ENCODE measurements at places on chromosomes 3 and 15.

DNA sequence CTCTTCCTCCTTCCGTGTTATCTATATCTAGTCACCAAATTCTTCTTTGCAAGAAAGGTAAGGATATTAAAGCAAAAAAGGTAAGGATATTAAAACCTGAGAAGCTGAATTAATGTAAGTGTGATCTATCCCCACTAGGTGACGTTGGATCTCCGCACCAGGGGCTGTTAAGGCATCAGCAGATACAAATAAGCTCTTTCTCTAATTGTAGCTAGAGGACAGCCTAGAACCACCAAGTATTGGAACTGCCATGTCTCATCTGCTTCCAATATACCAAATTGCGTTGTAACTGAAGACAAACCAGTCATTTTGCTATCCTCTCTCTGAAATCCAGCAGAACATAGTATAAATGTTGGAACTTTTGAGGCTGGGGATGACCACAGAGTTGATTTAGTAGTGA, 471.2 kb upstream of the TGFBR2 start:
- no peak for DNase-seq

GRCh38 chr3:194755671-194756459, 70.2 kb downstream of the FAM43A start:
- DNase-seq: no peak

DNA sequence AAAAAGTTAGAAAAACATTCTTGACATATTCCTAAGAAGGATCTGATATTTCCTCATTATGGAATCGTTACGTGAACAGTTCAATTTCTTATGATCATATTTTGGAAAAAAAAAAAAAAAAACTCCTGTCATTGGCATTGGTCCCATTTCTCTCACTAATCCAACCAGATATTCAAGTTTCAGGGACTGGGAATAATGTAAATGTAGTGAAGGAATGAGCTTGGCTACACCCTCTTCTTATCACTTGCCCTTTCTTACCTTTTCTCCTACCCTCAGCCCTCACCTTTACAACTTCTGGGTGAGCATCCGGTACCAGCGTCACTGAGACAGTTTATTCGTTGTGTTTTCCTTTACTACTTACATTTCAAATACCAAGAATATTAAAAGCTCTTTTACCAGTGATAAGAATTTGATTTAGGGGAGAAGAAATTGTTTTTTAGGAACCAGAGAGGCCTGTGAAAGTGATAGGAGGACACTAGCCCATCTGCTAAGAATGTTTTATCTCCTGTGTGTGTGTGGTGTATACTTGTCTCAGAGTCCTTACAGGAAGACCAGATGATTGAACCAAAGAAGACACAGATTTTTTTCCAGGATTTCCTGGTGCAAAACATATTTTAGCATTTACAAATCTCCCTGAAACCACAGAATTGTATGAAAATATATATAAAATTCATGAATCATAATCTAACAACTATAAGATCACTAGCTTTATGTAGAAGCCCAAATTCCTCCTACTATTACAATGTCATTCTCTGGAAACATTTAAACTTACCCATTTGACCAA, 946.7 kb downstream of the ZPLD1 start:
- no peak for DNase-seq

DNA sequence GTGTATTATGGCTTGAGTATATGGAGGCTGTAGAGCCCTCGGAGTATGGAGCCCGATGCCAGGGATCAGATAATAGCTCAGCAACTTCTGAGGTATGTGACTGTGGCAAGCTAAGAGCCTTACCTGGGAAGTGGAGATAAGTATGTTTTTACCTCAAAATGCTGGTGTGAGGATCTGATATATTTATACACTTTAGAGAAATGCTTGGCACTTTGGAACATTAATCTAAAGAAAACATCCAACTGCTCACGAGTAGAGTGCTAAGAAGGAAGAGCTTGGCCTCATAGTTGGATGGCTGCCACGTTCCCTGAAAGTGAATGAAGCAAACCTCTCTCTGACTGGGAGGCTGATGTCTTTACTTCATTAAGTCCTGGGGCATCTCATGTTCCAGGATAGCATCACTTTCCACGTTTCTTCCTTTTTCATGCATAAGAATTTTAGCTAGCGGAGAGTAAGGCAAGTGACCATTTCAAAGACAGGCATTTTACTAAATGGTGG, 58.9 kb upstream of the GOLGA8J start:
- no peak for DNase-seq

GRCh38 chr3:109743981-109744380, 406.6 kb upstream of the DPPA4 start:
- DNase-seq: no peak

DNA sequence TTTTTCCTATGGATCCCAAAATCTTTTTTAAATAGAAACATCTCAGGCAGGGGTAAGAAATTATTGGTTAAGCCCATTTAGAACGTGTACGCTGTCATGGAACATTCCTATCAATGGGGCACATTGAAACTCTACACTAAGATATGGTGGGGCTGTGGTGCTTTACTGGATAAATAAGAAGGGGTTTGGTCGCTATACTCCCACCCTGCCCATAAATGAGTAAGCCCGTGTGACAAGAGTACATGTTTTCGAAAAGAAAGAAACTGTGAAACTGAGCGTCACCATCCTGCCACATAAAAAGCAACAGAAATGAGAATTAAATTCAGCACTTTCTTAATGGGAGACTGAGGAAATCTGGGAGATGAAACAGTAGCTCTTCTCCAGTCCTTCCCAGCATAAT, 929.7 kb upstream of the CFAP20DC start:
- no peak for DNase-seq

- no peak for DNase-seq
Measured at GRCh38 chr3:54970895-54971294, 43.0 kb upstream of the LRTM1 start.

GRCh38 chr3:97954228-97954827, 17.9 kb downstream of the RIOX2 start:
- no peak for DNase-seq

DNA sequence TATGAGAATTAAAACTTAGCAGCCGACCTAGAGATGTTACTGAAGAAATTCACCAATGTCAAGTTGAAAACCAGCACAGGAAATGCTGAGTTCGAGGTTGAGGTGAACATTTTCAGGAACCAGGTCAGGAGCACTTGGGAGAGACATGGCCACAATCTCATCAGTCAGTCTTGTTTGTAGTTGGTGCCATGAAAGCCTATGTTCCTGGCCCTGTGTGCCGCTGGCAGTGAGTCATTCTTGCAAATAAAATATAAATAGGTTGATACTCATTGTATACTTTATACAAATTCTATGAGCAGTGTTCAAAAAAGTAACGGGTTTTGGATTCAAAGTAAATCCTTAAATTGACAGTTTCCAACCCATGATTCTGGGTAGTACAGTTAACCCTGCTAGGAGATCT, 1.5 kb upstream of the FSIP1 start:
- no peak for DNase-seq

GRCh38 chr15:58462547-58462946, 30.8 kb downstream of the LIPC start:
- no peak for DNase-seq

DNA sequence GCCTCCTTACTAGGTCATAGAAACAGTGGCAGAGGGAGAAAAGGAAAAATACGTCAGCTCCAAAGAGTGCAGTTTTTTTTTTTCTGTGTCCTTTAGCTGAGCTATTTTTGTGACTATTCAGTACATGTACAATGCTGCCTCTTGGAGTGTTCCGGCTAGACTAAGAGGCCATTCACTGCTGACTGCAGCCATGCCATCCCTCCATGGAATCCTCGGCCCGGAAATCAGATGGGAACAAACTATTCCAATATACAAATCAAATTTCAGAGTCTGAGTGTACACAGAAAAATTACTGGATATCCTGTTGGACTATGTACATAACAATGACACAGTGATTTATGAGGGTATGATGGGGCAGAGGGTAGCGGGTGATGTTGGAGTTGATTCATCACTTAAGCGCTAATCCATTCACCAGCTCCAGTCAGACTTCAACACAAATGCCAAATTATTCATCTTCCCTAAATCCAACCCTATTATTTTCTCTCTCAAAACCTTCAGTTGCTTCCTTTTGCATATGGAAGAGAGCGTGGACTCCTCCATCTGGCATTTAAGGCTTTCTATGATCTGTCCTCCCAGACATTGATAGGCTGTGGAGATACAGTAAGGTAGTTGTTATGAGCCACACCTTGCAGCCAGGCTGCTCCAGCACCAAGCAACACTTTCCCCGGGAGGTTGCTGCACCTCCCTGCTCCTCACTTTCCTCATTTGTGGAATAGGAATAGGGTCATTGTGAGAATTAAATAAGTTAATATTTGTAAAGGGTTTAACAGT, 109.1 kb downstream of the LPP start:
- no peak for DNase-seq

DNA sequence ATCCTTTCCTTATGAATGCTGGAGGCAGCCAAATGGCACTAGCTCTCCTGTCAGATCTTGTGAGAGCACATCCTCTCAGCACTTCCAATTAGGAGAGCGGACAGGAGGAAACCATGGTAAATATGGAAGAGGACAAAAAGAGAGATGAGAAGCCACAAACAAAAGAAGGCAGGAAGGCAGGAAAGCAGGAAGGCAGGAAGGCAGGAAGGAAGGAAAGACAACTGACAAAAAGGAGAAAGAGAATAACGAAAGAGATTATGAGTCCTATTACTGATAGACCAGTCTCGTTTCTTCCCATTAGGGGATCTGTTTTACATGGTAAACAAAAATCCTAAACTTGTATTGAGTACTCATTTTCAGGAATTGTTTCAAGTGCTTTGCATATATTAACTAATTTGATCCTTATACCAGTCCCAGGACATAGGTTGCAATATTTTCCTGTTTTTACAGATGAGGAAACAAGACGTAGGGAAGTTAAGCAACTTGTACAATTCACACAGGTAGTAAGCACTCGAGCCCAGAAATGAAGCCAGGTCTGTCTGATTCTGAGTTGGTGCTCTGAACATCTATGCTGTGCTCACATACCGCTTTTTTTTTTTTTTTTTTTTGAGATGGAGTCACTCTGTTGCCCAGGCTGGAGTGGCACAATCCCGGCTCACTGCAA, 4.2 kb downstream of the BCL2A1 start:
- no peak for DNase-seq

- DNase-seq: no peak
Measured at GRCh38 chr15:83094583-83094982, 12.9 kb upstream of the TM6SF1 start.

GRCh38 chr15:82688691-82689090, 21.0 kb downstream of the AP3B2 start:
- DNase-seq: no peak

DNA sequence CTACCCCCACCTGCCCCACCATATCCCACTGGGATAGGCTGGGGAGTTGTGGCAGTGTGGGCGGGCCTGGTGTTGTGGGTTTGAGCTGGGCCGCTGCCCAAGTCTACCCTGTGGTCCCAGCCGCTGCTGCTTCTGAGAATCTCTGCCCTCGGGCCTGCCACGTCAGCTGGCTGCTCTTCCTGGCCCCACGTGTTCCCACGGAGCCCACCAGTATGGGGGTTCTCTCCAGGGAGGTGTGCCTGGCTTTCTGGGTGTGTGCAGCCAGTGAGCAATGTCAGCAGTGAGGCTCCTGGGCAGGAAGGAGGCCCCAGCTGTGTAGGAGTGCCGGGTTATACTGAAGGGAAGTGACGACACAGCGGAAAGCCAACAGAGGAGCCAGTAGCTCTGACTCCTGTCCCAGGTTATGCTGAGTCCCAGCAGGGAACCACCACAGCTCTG, 10.5 kb downstream of the GNAI2 start:
- DNase-seq: no peak

DNA sequence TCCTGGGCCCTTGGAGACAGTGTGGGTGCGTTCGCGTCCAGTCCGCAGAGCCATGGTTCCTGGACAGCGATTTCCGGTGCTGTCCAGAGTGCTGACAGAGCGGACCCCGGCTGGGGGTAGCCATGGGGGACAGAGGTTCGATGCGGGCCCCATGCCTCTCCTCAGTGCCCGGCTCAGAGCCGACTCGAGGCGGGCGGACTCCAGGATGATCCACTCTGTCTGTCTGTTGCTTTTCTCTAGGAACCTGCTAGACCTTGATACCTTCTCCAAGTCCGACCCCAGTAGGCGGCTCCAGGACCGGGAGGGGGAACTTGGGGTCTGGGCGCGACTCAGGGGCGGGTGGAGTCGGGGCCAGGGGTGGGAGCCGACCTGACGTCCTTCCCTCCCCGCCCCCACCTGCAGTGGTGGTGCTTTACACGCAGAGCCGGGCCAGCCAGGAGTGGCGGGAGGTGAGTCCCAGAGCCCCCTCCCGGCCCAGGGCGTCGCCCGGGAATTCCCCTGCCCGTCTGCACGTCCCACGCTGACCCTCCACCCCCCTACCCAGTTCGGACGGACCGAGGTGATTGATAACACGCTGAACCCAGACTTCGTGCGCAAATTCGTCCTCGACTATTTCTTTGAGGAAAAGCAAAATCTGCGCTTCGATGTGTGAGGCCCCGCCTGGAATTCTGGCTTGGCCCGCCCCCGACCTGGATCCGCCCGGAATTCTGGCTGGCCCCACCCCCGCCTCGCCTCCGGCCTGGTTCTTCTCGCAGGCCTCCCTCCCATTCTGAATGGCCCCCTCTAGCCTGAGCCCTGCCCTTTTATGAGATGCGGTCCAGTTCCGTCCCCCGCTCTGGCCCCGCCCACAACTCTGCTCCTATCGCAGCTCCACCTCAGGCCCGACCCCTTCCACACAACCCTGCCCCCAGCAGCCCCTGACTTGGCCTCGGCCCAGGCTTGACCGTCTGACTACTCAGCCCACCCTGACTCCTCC, 1.0 kb downstream of the CPNE9 start:
- DNase-seq: no peak

- no peak for DNase-seq
Measured at GRCh38 chr3:117938974-117939373, 1095.7 kb downstream of the IGSF11 start.

- no peak for DNase-seq
Measured at GRCh38 chr3:134348524-134348923, 25.7 kb downstream of the AMOTL2 start.

DNA sequence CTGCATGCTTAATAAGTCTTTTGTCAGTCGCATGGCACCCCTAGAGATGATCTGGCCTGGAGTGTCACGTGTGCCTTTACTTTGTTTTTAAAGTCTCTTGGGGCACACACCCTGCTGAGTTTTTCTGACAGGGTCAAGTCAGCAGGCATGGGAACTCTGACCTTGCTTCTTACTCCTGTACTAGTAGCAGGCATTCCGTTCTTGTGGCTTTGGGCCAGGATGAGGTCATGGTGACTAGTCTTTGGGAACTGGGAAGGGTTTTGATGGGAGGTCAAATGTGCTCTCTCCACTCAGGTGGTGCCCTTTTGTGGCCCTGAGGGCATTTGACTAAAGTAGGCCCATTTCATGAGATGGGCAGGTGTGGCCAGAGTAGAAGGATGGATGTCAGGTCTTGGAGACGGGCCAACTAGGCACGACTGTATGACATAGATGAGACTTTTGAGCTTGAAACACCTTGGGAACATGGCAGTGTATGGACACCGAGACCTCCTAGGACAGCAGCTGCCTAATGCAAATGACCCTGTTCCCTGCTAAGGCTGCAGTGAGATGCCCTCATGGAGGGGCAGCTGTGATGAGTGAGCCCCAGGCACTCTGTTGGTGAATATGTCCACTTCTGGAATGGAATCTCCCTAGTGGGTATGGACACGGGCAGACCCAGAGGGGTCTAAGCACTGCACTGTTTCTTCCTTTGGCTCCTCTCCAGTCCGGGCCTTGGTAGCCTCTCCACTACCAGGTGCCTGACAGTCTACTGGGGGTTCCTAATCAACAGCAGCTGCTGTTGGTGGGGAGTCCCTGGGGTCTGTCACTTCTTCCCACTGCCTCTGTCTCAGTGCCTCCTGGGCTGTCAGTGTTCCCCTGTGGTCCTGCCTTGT, 16.4 kb downstream of the SRPRB start:
- DNase-seq: no peak
